ENCODE measurements at places on chromosomes 1 and 21. TPM values are rescaled to one million over a fixed set of nuclear protein-coding genes. Genes with fewer than 3 reads are reported as not detected.

GRCh38 chr1:193201021-193201420 is 14.6 kb upstream of the B3GALT2 start:
- DNase-seq = no peak

DNA sequence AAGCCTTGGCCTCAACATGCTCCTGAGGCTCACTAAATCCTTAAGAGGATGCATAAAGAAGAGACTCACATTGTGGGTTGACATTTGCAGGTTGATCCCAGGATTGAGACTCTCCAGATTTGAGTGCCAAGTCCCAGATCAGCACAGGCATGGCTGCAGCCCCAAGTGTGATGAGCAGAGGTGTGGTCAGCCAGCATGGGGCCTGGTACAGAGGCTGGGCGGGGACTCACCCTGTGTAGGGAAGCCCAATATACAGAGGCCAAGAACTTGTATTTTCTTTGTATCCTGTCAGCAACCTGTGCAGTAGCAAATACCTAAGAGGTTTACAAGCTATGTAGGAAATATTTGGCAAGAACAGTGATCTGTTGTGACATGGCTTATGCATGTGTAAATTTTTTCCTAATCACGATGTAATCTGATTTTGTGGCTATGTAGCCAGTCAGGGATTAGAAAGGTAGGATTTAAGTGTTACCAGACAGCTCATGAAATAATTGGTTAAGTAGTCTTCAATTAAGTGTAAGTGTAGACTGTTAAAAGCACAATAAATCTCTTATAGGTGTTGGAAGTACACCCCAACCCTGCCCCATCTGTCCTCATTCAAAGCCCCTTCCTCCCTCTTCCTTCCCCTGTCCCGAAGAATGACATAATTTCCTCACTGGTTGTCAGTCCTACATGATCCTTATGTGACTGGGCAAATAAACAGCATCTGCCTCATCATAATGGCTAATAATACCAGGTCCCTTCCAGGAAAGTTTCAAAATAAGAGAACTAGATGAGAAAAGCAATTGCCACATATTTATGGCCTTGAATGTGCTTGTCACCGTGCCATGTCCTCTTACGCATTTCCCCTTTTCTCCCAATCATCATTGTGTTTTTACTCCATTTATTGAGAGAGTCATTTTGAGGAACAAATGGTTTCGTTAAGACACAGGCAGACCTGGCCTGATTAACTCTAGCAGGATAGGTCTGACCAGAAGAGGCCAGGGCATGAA is 120.9 kb downstream of the HLX start:
- DNase-seq = no peak

DNA sequence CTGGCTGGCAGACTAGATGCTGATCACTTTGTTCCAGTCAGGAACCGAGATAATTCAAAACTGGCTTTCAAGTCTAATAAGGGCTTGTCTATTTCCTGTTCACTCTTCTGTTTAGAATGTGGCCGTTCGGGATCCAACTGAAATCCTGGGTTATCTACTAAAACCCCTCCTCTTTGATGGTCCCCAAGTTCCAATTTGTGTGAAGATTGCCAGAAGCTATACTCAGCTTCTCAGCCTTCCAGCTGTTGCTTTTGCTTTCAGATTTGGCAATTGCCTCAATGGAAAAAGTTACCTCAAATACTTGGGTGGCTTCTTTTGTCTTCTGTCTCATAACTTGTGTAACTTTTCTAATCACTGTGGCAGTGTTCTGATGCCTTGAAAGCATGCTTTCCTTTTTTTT is 43.7 kb downstream of the BTBD8 start:
- no peak for DNase-seq

- DNase-seq = no peak
Observed at GRCh38 chr21:45640001-45640887, 3.3 kb upstream of the PCBP3 start.

DNA sequence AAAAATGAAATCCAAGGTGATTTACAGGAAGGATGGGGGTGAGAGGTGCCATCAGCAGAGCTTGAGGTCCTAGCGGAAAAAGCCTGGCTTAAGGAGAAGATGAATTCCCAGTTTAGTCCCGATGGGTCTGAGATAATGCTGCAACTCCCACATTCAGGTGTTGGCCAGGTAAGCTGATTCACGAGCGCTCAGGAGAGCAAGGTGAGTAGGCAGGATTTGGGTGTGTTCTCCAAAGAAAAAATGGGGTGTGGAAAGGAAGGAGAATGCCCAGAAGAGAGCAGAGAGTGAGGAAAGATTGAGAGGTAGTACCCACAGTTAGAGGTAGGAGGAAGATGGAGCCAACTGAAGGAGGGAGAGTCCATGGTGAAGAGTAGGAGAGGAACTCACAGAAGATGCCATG is 12.5 kb downstream of the RIMS3 start:
- DNase-seq = no peak

DNA sequence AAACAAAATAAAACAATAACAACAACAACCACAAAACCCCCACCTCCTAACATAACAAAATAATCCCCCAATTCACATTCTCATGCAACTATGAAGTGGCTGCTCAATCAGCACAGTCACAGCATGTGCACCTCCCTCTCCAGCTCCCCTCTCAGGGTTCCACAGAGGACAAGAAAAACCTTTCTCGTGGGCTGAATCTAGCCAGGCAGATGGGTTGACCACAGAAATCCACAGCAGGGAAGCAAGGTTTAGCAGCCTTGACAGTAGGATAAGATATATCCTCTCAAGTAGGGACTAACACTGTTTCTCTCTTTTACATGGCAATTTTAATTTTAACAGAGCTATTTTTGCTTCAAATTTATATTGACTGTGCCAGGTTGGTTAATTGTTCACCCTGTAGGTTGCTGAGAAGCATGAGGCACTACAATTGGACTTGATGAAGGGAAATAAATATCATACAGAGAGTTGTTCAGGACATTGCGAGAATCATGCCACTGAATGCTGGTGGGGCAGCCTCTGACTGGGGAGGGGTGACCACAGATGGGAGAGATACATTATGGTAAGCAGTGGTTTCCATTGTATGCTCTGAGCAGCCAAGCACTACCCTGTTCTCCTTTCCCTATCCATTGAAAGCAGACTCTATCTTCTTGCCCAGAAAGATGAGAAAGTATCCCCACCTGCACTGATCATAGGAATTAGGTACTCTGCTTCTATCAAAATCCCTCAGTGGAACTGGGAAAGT is 535.1 kb downstream of the DPYD start:
- DNase-seq = no peak

GRCh38 chr1:247228133-247228532 is 27.7 kb upstream of the VN1R5 start:
- peak; percentile 26 for DNase-seq

DNA sequence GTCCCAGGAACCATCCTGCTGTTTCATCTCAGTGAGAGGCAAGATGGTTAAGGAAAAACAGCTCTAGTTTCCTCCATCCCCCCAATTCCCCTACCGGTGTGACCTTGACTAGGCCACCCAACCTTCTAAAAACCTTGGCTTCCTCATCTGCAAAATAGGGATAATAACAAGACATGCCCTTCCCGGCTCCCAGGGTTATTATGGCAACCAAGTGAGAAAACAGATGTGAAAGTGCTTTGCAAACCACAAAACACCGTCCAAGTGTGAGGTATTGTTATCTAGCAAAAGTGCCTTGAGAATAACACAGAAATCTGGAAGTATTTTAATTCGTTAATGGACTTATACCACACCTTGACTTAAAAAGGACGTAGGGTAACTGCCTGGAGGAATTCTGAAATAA is 62.7 kb downstream of the ITPKB start:
- DNase-seq = no peak

The CRYZ gene
- 41.0 TPM for total RNA-seq

The LRRC7 gene
- 0.32 TPM for total RNA-seq

Measured in fibroblast of villous mesenchyme (primary cell).